ENCODE measurements at places on chromosomes 4 and X. TPM values are rescaled to one million over a fixed set of nuclear protein-coding genes. Genes with fewer than 3 reads are reported as not detected.

Gene NAA11
- not detected for total RNA-seq

Gene HDX
- total RNA-seq, result 5.2 TPM

Gene F8A2
- not detected for total RNA-seq

Gene CD38
- 0.07 TPM for total RNA-seq

Gene DCHS2
- not detected for total RNA-seq

Gene RAB9B
- total RNA-seq, result 0.91 TPM

Gene TLL1
- total RNA-seq, result 0.10 TPM

Gene OSTC
- 174 TPM for total RNA-seq

Gene ATP2B3
- 0.20 TPM for total RNA-seq

Gene ANTXR2
- total RNA-seq, result 142 TPM

Gene UGT2A1
- not detected for total RNA-seq

Gene PCDH11X
- total RNA-seq, result not detected

Gene IL13RA1
- total RNA-seq, result 68.8 TPM

Gene TMSB15B
- 1.5 TPM for total RNA-seq

Gene SSX2
- not detected for total RNA-seq

Gene DRP2
- total RNA-seq, result 1.8 TPM

Gene CPLX1
- not detected for total RNA-seq

Gene EOLA2
- total RNA-seq, result 22.9 TPM

Gene SEPSECS
- total RNA-seq, result 8.5 TPM

Gene NFXL1
- total RNA-seq, result 10.1 TPM

Gene MAGEB2
- total RNA-seq, result not detected

Gene ATG4A
- total RNA-seq, result 12.9 TPM

Gene PABPC5
- 3.3 TPM for total RNA-seq

Gene SSX4
- total RNA-seq, result not detected

Gene TEX11
- total RNA-seq, result not detected

Gene DCAF12L1
- not detected for total RNA-seq

Measured in smooth muscle cell of the pulmonary artery (primary cell).